ENCODE measurements at places on chromosomes 16 and 17.

DNA sequence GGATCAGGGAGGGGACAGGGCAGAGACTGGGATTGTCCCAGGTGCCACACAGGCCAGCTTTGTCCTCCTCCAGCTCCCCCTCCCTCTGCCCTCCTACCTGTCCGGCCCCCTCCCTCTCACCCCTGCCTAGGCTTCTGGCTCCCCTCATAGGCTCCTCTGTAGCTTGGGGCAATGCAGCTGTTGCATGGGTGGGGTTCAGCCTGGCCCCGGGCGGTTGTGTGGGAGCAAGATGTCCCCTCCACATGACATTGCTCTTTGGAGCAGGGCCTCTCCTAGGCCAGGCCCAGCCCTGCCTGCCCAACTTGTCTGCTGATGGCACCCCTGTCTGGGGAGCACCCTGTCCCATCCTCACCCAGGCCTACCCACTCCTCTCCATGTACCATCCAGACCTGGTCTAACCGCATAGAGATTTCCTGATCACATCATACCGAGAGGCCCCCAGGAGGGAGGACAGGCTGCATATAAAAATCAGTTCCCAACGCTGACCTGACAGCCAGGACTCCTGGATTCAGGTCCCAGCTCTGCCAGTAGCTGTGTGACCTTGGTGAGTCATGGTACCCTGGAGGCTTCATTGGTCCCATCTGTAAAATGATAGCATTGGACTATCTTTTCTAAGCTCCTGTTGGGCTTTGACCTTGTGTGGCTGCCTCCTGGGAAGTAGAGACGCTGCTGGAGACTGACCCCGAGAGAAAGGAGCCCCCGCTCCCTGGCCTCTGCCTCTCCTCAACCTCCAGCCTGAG lies 48.8 kb upstream of the DLX4 start:
- no peak for DNase-seq

GRCh38 chr16:50841081-50841886 lies 99.4 kb downstream of the CYLD start:
- peak; percentile 67 for DNase-seq

DNA sequence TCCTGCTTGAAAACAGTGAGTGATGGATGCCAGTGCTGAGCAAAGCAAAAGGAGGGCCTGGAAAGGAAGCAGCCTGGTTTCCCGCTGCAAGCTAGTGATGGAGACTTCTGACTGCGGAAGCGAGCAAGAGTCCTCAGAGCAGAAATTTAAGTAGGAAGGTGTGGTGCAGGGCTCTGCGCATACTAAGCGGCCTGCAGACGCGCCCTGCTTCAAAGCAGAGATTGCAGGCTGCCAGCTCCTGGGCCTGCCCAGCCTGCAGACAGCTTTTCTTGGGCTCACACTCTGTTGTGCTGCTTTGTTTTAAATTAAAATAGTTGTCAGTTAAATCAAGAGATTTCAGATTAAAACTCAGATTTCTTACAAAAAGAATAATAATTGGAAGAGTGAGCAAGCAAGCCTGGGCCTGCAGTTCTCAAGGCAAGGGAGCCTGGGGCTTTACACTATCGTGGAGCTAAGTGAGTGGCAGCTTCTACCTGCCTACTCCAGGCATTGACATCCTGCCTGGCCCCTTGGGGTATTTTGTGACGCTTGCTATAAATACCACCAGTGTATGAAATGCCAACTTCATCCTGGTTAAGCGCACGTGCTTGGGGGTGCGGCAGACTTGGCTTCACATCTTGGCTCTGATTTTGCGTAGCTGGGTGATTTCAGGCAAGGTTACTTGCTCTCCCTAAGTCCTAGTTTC lies 237.3 kb downstream of the XYLT1 start:
- no peak for DNase-seq

DNA sequence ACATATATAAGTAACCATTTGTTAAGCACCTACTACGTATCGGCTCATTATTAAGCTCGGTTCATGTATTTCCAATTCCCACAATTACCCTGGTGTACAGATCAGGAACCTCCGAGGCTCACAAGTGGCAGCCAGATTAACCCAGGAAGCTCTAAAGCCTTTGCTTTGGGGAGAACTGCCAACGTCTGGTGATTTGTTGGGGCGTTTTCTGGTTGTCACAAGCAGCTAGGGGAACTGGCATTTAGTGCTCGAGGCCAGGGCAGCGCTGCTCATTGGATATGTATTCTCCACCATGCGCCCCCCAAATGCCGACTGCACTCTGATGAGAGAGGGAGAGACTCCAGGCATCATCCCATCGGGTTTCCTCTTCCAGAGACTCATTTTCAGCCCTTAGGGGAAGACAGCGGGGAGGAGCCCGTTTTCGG lies 541 bp downstream of the ZNF18 start:
- peak; percentile 11 for DNase-seq

DNA sequence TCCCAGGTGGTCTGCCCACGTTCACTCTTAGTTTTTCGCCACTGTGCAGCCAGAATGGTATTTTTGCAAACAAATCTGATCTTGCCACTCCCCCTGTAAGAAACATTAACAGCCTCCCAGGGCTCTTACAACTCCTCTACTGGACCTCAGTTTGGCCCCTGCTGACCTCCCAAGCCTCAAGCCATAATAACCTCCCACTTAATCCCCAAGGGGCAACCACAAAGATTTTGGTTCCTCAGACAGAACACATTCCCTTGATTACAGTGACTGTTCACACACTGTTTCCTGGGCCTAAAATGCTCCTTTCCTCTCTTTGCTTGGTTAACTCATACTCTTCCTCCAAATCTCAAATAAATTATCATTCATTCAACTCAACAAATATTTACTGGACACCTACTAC lies 21.5 kb upstream of the CD300E start:
- no peak for DNase-seq

- DNase-seq: peak; percentile 9
These were observed 80.3 kb upstream of the GOT2 start for GRCh38 chr16:58814348-58814801.

- DNase-seq: peak; percentile 55
These were observed 112.1 kb downstream of the UTP18 start for GRCh38 chr17:51372345-51373004.

DNA sequence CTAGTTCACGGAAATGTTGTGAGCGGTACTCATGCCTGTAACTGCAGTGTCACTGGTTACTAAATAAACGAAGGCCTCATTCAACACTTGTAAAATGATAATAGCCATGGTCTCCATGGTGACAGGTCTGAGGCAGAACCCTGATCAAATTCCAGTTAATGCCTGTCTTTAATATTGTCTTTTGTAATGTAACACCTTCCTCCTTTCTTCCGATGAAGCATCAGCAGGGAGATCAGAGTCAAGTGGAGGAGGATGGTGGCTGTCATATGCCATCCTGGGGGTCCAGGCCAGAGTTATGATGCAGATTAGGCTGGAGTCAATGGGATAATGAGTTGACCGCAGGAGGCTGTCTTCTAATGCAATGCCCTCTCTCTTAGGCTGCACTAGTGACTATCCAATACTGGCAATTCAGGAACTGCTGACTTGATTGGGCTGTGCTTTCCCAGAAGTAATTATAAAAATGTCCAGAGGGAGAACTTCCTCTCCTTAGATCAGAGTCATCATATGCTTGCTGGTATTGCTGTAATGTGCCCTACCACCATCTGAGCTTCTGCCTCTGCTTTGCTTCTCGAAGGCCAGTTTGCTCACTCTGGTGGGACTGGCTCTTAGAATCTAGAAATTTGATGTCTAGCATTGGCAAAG lies 419.1 kb downstream of the CA10 start:
- DNase-seq: no peak

- no peak for DNase-seq
These were observed 287.4 kb downstream of the HAPSTR1 start for GRCh38 chr16:9378876-9379275.

- no peak for DNase-seq
These were observed 43.5 kb upstream of the BCAR1 start for GRCh38 chr16:75294773-75295459.

DNA sequence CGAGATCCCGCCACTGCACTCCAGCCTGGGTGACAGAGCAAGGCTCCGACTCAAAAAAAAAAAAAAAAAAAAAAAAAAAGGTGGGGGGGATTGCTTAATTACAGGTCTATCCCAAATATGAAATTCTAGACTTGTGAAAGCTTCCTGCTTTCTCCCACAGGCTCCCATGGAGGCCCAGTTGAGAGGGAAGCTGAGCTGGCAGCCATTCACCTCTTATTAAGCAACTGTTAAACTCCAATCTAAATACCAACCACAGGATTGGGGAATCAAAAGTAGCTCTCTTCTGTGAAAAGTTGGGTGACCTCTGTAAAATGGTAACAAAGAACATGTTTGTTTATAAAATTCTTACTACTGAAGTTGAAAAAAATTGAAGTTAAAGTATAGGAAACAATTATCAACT lies 45.8 kb upstream of the STAC2 start:
- DNase-seq: no peak

DNA sequence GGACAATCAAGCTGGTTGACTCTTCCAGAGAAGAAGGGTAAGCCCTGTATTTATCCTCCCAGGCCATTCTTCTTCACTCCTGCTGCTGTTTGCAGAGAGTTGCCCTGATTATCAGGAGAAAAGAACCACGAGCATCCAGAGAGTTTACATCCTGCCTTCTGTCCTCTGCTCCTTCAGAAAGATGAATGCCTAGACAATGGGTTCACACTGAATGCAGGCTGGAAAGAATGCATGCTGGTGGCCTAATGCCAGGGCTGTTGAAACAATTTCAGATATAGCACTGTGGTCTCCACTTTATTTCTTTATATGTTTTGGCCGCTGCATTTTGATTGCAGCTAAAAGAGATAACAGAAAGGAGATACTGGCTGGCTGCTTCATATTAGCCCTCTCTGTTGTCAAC lies 21.2 kb upstream of the HAS3 start:
- DNase-seq: no peak

DNA sequence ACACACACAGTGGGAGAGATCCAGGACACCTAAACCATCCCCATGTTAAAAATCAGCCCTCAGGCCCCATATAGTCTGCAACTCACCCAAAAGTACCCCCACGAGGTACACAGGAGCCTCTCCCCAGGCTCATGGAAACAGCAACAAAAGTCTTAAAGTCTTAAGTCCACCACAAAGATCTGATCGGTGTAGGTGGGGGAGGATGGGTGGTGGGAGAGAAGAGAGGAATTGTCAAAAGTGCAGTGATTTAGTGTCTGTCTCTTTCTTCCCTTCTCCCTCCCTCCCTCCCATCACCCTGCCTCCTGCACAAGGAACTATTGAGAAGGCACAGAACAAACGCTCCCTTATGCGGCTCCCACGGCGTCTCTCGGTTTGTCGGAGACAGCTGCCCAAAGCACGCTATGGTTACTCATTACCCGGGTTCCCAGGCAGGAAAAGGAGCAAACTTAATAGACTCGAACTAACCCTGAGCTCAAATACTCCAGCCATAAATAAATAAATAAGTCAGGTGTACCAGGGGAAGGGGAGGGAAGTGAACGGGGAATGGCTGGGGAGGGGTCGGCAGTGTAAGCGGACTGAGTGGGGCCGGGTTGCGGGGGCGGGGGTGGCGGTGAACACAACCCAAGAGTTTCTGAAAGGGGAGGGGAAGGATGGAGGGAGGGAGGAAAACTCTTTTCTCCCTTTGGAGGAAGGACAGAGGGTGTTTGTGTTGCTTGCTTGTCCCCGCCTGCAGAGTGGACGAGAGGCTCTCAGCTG lies 477.4 kb downstream of the SLC39A11 start:
- no peak for DNase-seq

DNA sequence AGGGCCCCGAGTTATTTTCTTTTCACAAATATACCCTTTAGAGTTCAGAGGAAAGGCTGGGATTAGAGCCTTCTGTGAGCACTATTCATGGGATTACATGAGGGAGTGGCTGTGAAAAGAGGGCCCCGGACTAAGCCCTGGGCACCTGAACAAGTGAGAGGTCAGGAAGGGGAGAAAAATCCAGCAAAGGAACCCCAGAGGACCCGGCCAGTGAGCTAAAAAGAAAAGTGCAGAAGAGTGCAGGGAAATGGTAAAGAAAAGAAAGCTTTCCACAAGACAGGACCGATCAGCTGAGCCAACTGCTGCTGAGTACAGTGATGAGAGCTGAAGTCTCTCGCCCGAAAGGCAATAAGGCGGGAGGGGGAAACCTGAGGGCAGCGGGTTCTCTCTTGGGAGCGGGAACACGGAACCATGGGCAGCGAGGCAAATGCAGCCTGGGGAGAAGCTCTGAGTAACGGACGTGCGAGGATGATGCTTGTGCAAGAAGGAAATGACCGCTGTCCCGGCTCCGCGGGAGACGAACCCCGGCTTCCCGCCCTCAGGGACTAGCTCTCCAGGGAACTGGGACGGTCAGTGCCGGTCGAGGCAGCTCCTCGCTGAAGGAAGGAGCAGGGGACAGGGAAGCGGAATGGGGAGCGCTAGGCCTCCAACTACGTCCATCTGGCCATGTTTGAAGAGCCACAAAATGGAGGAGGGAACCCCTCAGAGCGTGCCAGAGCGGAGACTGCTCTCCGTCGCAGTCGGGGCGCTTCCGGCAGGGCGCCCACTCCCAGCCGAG lies 665 bp upstream of the ALDH3A2 start:
- DNase-seq: peak; percentile 2

DNA sequence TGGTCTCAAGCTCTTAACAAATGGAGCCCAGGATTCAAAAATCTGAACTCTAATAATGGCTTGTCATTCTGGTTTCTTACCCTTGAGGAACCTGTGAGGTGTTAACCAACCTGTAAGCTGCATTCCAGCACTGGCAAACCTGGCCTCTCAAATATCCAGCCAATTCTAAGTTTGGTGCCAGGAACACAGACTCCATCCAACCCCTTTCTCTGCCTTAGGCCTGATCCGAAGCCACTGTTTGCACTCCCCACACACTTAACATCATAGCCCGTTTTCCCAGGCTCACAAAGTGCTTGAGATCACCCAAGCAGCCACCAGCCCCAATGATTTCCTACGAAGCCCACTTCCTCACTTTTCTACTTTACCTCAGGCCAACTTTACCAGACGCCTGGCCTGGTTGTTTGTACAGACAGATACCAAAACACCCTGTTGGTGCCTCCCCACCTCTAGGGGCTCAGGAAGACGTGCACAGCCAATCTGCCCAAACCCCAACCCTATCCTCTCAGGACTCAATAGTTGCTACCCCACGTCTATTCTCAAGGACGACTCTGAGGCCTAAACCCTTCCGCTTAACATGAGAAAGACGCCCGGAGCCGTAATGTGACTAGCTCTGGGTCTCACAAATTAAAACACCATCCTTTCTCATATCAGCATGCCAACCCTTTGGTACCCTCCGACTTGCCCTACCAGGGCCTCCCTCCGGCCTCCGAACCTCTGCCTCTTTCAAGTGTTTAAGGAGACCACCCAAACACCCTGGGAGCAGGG lies 3.2 kb upstream of the PER1 start:
- DNase-seq: no peak

Measured in KG1 (cell line).